ENCODE measurements at places on chromosomes 3 and 15.

DNA sequence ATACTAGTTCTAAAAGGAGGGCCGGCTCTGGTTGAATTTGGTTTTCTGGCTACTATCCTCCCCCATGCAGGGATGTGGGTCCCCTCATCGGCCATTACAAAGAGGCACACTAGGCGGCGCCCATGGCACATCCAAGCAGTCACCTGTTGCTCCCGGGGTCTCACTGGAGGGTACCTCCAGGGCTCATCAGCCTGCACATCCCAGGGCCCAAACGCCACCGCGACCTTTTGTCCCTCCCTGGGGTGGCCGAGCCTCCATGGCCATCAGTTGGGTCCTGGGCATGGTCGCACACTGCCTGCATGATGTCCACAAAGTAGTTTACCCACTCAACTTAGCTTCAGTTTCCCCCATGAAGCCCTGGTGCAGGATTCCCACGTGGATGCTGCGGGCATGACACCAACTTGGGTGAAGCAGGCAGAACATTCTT is 28.3 kb downstream of the IDH3A start:
- no peak for DNase-seq

DNA sequence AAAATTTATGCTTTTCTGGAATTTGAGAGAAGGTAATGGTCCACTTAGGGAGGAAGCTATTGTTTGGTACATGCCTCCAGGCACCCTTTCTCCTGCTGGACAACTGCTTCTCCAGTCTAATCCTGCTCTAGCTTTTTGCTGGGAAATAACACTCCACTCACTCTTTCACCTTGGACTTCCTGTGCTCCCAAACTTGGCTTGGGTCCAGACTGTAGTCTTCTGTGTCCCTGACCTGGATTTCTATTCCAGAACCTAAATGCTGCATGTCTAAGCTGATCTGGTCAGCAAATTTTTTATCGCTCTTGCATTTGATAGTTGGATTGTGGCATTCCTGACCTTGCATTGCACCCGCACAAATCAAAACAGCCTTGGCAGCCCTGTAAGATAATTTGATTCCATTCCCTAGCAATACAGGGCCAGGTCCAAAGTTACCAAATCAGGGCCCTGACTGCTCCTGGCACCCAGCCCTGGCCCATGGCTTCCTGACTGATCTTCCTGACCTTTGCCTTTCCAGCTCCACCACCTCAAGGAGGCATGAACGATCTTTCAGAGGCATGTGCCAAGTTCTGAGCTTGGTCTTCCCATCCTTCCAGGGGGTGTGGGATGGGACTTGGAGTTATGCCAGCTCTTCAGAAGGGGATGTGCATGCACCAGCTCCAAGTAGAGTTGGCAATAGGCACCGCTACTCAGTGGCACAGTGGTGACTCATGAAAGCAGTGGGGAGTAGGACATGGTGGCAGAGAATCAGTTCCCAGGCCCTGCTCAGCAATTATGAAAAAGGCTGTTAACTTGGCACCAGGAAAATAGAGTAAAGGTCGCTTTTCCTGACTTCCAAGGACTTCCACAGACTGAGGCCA is 43.9 kb upstream of the GOLGA8J start:
- DNase-seq = no peak

DNA sequence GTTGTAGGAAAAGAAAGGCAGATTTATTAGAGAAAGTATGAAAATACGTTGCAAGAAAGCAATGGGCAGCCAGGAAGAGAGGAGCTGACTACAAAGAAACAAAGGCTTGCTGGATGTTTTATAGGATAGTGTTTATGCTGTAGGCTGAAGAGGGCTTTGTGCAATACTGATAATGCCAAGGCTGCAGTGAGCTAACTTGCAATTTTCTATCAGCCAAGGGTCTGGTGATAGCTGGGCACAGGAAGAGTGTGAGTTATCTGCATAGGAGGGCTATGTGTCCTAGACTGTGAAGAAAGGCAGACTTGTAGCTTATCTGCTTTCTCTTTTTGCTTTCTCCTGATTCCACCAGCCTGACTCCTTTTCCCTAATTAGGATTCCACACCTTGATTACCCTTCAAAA is 51.3 kb upstream of the OSBPL11 start:
- no peak for DNase-seq

- no peak for DNase-seq
These were observed 49.4 kb downstream of the SEMA3G start for GRCh38 chr3:52395503-52395865.

DNA sequence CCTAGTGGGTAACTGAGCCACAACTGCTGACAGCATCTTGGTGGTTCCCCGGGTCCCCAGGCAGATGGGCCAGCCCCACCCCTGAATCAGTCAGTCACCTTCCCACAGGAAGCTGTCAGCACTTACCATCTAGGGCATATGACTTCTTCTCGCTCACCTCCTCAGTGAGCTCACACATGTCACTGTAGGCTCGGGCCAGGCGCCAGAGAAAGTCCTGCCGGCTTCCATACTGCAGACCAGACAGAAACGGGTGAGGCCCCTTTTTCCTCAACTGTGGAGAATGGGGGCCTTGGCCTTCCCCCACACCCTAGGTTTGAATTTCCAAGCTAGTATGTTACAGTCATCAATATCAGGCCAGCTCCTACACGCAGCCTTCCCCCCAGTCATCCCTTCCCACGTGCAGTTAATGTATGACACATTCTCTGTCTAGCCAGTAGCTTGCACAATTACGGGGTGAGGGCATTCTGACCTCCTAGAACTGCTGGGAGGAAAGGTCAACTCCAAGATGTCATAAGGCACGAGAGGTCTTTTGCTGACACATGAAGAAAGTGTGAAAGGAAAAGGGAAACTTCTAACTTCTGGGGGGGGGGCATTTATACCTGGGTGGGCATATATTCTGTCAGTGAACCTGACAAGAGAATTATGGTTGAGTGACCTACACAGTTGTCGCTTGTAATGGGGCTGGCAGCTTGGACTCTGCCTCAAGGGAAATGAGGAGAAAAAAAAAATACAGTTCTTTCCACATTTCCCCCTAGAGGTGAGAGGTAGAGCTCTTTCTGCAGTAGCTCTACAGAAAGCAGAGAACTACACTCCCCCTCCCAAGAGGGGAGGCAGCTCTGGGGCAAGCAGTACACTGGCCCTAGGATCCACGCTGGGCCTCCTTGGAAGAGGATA is 10.9 kb downstream of the RMDN3 start:
- DNase-seq = peak; percentile 72

- DNase-seq = no peak
These were observed 1.1 kb downstream of the HCLS1 start for GRCh38 chr3:121659586-121659985.

DNA sequence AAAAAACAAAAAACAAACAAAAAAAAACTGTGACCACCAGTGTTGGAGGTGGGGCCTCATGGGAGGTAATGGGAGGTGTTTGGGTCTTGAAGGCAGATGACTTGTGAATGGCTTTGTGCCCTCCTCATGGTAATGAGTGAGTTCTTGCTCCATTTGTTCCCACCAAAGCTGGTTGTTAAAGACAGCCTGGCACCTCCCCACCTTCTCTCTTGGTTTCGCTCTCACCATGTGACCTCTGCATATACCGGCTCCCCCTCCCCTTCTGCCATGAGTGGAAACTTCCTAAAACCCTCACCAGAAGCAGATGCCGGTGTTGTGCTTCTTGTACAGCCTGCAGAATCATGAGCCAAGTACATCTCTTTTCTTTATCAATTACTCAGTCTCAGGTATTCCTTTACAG is 61.5 kb upstream of the ATP11B start:
- no peak for DNase-seq

- DNase-seq = no peak
These were observed 33.9 kb upstream of the MBNL1 start for GRCh38 chr3:152234657-152235375.

DNA sequence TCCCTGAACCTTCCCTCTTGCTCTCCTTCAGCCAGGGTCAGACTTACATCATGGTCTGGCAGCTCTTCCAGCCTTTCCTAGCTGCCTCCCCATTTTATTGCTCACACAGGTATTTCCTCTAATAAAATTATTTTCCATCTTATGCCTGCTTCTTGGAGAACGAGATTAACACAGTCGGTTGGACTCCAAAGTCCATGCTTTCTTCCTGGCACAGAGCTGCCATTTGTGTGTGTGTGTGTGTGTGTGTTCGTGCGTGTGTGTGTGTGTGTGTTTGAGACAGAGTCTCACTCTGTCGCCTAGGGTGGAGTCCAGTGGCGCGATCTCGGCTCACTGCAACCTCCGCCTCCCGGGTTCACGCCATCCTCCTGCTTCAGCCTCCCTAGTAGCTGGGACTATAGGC is 15.5 kb downstream of the FSD2 start:
- DNase-seq = no peak

- no peak for DNase-seq
These were observed 75.0 kb downstream of the TRIM69 start for GRCh38 chr15:44811337-44811736.

DNA sequence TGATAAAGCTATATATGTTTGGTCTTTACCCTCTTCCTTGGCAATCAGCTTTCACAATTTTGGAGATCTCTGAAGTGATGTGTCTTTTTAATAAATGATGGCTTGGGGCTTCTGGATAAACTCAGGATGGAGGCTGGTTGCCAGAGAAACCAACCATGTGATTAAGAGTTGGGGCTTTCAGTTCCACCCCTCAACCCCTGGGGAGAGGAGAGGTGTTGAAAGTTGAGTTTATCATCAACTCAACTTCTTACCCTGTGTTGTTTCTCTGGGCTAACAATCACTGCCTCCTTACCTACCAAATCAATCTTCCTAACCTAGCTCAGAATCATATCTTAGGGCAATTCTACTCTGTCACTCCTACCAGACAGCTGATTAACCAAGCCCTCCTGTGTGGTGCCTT is 735.8 kb downstream of the ZPLD1 start:
- no peak for DNase-seq

- DNase-seq = no peak
These were observed 204.3 kb upstream of the ALCAM start for GRCh38 chr3:105162448-105162847.

DNA sequence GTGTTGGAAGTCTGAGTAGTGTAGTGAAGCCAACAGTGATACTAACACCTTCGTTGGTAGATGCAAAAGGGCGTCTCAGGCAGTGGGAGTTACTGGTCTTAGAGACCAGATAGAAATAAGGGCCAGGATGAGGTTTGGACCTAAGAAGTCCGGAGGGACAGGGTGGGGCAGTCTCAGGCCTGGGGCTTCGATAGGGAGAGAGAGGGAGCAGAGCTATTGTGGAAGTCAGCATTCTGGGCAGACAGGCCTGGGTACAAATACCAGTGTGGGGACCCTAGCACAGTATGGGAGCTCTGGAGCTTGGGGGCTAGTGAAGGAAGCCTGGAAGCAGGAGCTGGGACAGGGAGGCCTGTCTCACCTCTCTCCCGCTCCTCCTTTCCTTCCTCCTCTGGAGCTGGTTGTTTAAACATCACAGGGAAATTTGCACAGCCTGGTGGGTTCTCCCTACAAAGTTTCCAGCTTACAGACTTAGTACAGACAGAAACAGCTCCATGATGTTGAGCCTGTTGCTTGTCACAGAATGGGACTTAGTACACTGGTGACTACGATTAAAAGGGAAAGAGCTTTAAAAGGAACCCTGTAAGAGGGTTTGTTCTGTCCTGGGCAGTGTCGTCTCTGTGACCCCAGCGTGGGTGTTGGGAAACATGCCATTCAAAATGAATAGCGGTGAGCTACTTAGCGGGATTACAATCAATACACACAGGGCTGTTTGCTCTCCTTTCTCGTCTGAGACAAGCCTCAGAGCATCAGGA is 76.4 kb upstream of the TNFAIP8L3 start:
- DNase-seq = no peak

GRCh38 chr3:2984005-2984830 is 126.0 kb downstream of the IL5RA start:
- no peak for DNase-seq

DNA sequence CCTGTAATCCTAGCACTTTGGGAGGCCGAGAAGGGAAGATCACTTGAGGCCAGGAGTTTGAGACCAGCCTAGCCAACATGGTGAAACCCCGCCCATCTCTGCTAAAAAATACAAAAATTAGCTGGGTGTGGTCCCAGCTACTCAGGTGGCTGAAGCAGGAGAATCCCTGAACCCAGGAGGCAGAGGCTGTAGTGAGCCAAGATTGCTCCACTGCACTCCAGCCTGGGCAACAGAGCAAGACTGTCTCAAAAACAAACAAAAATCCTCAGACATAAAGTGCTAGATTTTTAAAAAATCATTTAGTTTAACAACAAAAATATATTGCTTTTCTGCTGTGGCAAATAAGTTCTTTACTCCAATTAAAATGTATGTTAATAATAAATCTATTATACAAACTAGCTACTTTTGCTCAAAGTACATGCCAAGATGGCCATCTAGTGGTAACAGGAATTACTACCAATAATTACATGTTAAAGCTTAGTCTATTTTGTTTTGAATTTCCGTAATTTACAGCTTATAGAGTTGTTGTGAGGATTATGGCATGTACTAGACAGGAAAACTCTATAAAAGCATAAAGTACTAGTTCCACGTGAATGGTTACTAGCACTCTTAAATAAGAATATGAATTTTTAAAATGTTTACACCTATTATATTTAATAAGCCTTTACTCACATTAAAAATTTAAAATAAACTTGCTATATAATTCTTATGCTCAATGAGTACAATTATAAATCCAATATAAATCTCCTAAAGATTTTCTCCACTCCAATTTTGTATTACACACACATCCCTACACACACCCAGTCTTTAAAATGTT is 39.0 kb downstream of the GABPB1 start:
- peak; percentile 49 for DNase-seq

DNA sequence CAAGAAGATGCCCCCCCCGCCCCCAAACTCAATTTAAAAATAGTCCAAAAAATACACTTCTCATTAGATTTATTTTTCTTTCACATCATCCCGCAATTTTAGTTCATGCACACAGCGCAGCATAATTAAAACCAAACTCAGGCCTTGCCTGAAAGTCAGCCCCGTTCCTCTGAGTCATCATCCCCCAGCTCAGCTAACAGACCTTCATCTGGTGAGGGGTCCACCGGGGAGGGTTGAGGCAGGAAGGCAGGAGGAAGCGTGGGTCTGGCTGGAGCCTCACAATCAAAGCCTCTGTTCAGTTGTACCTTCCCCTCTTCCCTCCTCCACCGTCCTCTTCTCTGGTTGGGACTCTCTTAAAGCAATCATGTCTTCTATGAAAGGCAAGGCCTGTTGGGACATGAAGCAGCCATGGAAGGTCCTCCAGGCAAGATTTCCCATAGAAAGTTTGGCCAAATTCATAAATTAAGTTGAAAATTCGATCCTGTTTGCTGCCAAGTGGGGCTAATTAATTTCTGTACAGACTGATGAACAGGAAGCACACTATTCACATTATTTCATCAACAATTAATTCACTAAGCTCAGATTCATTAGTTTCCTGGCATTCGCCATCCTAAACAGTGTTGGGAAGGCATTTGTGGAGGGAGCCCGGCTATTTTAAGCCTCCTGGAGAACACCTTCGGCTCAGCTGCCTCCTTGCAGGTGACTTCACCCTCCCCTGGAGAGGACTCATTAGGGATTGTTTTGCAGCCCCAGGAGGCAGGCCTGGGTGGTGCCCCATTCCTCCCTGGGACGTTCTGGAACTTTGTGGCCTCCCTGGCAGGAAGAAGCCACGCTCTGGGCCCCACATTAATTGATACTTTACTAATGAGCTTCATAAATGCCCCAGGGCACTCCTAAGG is 72.3 kb upstream of the BNC1 start:
- peak; percentile 79 for DNase-seq
